ENCODE measurements at places on chromosomes 1 and 21.

GRCh38 chr1:118983558-118984041 lies 4.5 kb downstream of the TBX15 start:
- no peak for DNase-seq

DNA sequence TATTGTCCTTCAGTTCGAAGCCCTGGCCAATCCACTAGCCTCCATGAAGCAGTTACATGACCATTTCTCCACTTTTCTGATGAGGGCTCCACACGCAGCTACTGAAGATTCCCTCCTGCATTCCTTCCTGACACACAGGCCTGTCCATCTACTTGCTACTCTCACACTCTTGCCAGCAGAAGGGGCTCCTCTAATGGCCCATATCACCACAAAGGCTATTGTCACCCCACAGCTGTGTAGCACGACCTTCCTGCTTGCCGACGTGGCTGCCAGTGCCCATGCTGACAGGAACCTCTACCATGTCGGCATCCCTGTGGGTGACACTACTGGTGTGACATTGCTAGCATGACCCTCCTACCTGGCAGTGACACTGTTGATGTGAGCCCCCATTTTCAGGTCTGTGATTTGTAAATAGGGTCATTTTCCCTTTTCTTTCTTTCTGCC lies 1528.6 kb upstream of the TPTE start:
- DNase-seq = no peak

- DNase-seq = no peak
Measured at GRCh38 chr1:5456090-5456811, 536.0 kb downstream of the NPHP4 start.

GRCh38 chr1:151142411-151143056 lies 3.9 kb downstream of the SEMA6C start:
- DNase-seq = no peak

DNA sequence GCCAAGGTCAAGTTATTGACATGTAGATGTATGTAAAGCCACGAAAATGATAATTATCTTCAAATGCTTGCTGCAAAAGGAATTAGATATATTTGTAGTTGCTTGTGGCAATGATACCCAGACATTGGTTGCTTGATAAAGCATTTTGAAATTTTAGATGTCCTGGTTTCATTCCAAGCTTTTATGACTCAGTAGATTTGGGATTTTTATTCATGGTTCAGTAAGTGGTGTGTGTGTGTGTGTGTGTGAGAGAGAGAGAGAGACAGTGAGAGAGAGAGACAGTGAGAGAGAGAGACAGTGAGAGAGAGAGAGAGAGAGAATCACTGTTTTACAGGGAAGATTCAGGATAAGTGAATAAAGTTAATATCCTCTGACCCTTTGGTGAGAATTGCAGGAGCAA lies 498.2 kb upstream of the C1orf87 start:
- DNase-seq = no peak

GRCh38 chr1:197272791-197273190 lies 4.7 kb downstream of the CRB1 start:
- no peak for DNase-seq

GRCh38 chr1:28895896-28896608 lies 18.3 kb upstream of the EPB41 start:
- no peak for DNase-seq

DNA sequence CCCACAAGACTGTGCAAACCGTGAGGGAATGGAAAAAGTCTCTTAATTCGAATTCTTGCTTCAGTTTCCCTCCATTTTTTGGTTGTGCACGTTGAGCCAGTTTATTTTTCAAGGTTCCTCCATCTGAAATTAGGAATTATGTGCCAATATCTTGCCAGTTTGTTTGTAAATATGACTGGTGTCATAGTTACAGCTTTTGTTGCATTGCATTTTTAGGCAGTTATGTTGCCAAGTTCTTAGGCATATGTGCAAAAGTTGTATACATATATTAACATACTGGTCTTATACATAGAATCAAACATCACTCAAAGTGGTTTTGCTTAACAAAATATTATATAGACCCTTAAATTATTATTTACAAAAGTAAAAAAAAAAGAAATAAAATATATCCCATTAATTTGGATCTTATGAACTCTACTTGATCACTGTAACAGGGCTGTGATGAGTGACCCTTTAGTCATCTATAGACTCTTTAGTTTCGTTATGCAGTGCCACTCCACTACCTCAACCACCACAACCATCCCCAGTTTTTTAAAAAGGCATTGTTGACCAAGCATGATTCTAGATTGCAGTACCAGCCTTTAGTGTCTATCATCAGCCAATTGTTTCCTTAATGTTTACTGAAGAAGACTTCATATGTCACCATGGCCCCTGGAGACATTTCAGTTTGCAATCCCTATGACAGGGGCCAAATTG lies 20.9 kb upstream of the DYNLT5 start:
- DNase-seq = no peak

- no peak for DNase-seq
Measured at GRCh38 chr1:228918335-228918734, 183.1 kb downstream of the RHOU start.

GRCh38 chr1:224651188-224651587 lies 35.1 kb downstream of the CNIH3 start:
- DNase-seq = no peak

DNA sequence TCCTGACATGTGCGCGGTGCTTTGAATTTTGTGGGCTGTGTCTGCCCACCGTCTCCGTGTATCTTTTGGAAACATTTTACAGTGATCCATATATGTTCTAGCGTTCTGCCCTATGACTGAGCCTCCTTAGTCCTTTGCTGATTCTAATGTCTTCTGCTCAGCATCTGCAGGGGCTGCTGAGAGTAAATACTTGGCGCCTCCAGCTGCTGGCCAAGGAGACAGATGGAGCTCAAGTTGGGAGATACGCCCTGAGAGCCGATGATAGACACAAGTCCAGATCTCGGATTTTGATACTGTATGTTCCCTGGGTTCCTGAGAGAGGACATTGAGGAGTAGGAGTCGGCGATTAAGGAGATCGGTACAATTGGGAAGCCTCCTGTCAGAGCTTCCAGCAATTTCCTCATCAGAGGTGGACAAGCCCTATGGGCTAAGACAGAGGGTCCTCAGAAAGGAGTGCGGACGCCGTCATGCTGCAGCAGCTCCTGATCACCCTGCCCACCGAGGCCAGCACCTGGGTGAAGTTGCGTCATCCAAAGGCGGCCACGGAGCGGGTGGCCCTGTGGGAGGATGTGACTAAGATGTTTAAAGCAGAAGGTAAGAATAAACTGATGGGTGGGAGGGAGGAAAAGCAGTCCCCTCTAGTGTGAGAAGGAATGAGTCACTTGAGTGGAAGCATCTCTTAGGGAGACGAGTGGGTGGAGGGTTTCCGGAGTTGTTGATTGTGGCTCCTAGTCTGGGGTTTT lies 390 bp downstream of the ZFP69B start:
- peak; percentile 80 for DNase-seq

- no peak for DNase-seq
Measured at GRCh38 chr1:182851825-182852224, 12.7 kb downstream of the DHX9 start.

DNA sequence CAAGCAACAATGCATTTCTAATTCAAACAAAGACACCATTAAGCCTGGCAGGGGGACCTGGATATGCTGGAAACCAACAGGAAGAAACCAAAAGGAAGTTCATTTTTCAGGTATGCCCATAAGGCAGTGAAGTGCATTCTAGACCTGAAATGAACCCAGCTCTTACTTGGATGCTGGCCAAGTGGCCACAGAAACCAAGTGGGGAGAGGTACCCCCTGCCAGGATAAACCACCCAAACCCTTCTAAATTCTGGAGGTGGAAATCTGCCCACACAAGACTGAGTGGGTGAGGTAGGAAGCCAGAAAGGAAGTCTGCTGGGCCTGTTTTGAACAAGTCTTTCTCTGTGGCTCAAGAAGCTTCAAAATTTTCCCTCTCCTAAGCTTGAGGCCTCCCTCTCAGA lies 2.6 kb downstream of the CD5L start:
- DNase-seq = no peak

DNA sequence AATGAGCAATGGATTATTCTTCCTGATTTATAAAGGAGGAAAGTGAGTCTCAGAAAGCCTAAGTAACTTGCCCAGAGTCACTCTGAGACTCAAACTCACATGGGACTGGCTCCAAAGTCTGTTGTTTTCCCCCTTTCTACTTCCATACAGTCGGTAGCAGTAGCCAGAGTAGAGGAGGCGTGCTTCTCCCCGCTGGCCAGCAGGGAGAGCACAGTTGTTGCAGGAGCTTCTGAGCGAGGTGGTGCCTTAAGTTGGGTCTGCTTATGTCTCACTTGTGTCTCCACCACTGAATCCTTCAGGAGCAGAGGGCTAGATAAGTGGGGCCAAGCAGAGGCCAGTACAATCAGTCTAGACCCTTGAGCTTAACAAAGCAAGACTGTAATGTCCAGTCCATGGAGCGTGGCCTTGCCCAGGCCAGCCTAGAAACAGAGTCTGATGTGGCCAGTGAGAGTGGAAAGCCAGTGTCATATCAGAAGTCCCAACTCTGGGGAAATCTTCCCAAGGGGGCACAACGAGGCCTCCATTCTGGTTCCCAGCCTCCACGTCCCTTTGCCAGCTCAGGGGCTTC lies 181.9 kb downstream of the ZSCAN20 start:
- peak; percentile 41 for DNase-seq

GRCh38 chr1:160629286-160630210 lies 17.3 kb downstream of the SLAMF1 start:
- DNase-seq = no peak

DNA sequence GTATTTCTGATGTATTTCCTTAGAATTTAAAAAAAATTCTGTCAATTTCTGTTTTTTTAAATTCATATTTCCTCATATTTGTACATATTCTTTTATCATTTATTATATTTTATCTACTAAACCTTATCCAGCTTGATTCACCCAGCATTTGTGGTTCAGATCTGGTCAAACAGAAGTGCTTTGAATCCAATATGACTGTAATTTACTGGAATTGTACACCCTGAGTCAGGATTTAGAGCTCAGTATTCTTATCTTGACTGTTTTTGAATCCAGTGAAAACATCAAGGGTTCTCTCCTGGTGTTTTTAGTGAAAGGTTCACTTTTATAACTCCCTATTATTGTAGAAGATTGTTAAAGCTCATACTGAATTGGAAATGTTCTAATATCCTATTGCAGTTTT lies 1077.0 kb upstream of the NCAM2 start:
- no peak for DNase-seq

DNA sequence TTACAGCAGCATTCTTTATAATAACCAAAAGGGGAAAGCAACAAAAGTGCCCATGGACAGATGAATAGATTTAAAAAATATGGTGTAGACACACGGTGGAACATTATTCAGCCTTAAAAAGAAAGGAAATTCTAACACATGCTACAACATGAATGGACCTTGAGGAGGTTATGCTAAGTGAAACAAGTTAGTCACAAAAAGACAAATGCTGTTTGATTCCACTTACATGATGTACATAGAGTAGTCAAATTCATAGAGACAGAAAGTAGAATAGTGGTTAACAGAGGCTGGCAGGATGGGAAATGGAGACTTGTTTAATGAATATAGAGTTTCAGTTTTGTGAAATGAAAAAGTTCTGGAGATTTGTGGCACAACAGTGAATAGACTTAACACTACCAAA lies 151.4 kb downstream of the CYYR1 start:
- no peak for DNase-seq

DNA sequence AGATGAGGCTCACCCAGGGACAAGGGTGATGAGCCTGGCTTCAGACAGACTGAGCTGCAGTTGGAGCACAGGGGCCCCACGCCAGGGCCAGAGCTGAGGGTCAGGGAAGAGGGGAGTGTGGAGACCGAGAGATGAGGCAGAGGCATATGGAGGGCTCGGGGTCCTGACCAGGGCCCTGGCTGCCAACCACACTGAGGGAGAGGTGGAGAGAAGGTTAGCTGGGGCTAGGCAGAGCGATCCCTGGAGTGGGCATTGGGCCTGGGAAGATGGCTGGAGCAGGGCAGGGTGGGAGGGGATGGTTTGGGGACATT lies 8.0 kb downstream of the PEAR1 start:
- no peak for DNase-seq

GRCh38 chr1:161910604-161911003 lies 113.1 kb downstream of the OLFML2B start:
- no peak for DNase-seq

- DNase-seq = peak; percentile 87
Measured at GRCh38 chr1:9233241-9233941, 1.2 kb upstream of the H6PD start.

- DNase-seq = no peak
Measured at GRCh38 chr21:37531431-37531932, 164.9 kb downstream of the DYRK1A start.

DNA sequence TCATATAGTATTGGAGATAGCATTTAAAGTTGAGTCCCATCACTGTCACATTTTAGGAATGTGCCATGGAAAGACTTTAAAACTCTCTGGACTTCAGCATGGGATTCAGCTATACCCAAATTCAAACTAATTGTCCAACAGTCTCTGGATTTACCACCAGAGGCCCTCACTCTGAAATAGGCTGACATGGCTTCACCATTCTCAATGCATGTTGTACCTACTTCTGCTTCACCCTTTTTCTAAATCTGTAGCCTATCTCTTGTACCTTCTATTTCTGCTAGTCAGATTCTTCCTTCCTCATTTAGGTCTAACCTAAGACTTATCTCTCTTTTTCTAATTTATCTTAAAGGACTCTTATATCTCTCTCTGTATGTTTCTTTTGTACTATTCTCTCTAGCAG lies 512.7 kb upstream of the ZRANB2 start:
- peak; percentile 14 for DNase-seq

- no peak for DNase-seq
Measured at GRCh38 chr1:22507587-22507986, 55.7 kb upstream of the EPHA8 start.

GRCh38 chr1:234869182-234870019 lies 259.2 kb downstream of the TOMM20 start:
- DNase-seq = peak; percentile 41

- no peak for DNase-seq
Measured at GRCh38 chr1:245128381-245129101, 26.2 kb upstream of the KIF26B start.

- no peak for DNase-seq
Measured at GRCh38 chr1:184953600-184954219, 20.6 kb downstream of the NIBAN1 start.

DNA sequence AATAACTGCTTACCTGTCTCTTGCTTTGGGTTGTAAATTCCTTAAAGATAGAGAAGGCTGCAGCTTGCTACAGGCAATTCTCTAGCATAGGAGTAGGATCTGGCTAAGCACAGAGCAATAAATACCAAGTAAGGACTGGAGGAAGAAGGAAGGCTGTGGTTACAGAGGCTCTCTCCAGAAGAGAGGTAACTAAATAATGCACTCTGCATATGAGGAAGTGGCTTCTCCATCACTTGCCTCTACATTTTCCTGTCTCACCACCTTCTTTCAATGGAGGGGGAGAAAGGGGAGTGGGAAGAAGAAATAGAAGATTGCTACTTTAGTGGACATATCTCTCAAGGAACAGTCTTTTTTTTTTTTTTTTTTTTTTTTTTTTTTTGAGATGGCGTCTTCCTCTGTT lies 60.9 kb upstream of the LAX1 start:
- peak; percentile 51 for DNase-seq

GRCh38 chr1:218496561-218496960 lies 151.4 kb downstream of the TGFB2 start:
- no peak for DNase-seq

GRCh38 chr1:94504601-94505000 lies 37.0 kb downstream of the F3 start:
- no peak for DNase-seq

Data from NB4 (cell line).